Activated naive CD8-positive, alpha-beta T cell treated with anti-CD3 and anti-CD28 coated beads for 36 hours (primary cell): ENCODE measurements at places on chromosomes 13 and 19.

- DNase-seq = peak; percentile 60
Measured at GRCh38 chr19:19185853-19186740, 5.9 kb downstream of the BORCS8 start.

DNA sequence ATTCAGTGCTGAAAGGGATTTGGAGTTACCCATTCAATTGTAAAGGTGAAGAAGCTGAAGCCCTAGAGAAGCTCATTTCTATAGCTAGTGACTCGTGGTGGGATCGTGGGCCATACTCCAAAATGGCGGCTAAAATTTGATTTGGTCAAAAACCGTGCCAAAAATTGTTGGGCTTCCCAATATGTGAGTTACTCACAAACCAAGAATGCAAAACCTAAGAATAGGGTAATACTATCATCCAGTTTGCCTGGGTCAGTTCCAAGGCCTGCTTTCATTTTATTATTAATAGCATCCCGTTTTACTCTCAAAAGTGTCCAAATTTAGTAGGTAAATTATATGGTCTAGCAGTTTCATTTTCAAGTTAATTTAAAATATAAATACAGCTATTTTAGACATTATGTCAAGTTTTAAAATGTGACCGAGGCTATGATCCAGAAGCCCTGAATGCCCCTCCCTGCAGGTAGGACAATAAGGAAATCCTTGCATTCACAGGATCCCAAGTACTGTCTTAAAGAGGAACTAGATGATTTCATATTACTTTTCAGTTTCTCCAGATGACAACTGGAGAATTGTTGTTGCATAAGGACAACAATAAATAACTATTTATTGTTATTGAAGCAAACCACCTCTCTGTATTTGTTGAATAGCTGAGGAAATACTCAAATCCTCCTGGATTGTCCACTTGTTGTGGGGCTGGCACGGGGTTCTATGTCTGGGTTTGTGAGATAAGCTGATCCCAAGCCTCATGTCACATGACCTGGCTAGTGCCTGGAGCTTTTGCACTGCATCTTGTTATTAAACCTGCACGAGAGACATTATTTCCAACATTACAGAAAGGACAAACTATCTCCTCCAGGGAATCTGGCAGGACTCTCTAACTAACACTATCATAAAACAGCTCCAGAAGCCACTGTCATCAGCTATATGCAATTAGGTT lies 11.6 kb upstream of the RAP2A start:
- DNase-seq = no peak

DNA sequence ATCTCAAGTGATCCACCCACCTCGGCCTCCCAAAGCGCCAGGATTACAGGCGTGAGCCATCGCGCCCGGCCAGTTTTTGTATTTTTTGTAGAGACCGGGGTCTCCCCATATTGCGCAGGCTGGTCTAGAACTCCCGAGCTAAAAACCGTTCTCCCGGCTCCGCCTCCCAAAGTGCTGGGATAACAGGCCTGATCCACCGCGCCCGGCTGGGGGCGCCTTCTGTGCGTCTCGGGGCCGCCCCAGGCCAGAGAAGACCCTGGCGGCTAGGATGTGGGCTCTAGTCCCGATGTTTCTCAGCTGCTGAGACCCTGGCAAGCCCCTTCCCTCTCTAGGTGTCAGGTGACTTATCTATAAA lies 3.6 kb downstream of the ARHGAP45 start:
- no peak for DNase-seq

GRCh38 chr13:100526318-100527000 lies 62.1 kb downstream of the GGACT start:
- no peak for DNase-seq

- no peak for DNase-seq
Measured at GRCh38 chr13:59750860-59751259, 412.9 kb downstream of the DIAPH3 start.

DNA sequence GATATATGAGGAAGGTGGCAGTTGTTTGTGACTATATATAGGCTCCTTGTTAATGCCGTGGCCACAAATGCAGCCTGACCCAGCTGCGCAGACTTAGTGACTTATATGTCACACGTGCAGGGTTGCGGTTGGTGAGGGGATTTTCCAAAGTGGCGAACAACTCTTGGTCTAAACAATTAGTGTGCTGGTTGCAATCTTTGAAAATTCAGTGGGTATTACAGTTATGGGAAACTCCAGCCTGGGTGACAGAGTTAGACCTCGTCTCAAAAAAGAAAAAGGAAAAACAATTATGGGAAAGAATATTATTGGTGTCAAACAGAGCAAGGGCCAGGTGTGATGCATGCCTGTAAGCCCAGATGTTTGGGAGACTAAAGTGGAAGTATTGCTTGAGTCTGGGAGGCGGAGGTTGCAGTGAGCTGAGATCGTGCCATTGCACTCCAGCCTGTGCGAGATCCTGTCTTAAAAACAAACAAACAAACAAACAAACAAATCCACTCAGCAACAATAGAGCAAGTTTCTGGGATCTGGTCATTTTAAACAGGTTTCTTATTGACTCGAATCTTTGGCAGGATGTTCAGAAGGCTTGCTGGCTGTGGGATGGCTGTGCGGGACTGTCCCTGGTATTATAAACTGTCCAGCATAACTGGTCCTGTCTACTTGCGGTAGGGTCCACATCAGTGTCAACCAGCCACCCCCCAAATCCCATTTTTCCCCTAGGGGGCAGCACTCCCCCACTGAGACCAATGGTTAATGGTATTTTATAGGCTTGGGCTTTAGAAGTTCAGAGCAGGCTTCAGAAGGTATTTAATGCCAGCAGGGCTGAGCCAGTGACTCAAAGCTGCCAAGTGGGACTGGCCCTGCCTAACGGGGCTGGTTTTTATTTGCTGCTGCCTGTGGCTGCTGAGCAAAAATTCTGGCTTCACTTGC lies 15.4 kb downstream of the RELB start:
- DNase-seq = peak; percentile 61

GRCh38 chr13:44974056-44974793 lies 15.0 kb downstream of the NUFIP1 start:
- no peak for DNase-seq

- DNase-seq = no peak
Measured at GRCh38 chr19:29963576-29963975, 21.5 kb downstream of the URI1 start.

GRCh38 chr19:3641515-3642269 lies 15.1 kb upstream of the CACTIN start:
- no peak for DNase-seq

DNA sequence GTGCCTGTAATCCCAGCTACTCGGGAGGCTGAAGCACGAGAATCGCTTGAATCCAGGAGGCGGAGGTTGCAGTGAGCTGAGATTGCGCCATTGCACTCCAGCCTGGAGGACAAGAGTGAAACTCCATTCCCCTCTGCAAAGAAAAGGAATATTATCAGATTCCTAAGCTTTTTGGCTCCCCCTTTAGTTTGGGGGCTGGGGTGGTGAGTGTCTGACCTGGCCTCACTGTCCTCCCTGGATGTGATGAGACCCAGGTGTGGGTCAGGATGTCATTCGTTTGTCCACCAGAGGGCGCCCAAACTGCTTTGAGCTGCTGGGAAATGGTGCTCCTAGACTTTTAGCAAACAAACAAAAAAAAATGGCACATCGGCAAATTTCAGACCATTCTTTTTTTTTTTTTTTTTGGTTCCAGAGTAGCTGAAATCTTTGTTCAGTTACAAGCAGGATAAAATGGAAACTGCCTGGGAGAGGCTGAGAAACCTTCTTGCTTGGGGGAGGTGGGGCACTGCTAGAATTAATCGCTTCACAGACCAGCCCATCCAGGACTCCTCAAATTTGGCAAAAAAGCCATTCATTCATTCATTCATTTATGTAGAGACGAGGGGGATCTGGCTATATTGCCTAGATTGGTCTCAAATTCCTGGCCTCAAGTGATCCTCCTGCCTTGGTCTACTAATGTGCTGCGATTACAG lies 29.4 kb downstream of the SPC24 start:
- peak; percentile 67 for DNase-seq

GRCh38 chr13:59609421-59609820 lies 554.3 kb downstream of the DIAPH3 start:
- no peak for DNase-seq

DNA sequence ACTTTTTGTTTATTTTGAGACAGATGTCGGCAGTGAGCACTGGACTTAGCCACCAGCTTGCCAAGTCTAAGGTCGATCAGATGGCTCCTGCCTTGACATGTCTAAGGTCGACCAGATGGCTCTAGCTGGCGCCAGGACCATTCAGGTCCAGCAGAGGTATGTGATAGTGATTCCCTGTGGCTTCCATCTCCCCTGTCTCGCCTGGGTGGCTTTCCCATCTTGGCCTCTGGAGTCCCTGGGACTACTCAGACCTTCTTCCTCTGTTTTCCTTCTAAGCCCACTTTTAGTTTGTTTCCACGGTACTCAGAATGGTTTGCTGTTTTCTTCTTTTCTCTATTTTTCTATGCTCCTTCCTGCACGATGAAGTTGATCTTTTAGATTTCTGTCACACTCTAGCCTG lies 1435.7 kb downstream of the UQCRFS1 start:
- no peak for DNase-seq

GRCh38 chr19:2733930-2734588 lies 5.8 kb downstream of the SLC39A3 start:
- no peak for DNase-seq

DNA sequence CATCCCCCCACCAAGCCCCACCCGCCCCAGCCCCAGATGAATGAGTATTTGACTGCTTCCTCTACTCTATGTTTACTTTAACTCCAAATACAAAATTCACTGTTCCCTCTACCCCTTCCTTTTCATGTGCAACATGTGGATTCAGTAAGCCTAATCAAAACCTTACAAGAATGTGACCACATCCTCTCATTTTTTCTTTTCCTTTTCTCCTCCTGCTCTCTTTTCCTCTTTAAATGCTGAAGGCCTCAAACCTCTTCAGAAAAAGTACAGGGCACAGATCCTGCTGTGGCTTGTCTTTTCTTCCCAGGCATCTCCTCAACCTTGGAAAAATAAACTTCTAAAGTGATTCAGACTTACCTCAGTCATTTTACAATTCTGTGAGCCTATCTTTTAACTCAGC lies 119.0 kb downstream of the MYCBP2 start:
- DNase-seq = no peak

DNA sequence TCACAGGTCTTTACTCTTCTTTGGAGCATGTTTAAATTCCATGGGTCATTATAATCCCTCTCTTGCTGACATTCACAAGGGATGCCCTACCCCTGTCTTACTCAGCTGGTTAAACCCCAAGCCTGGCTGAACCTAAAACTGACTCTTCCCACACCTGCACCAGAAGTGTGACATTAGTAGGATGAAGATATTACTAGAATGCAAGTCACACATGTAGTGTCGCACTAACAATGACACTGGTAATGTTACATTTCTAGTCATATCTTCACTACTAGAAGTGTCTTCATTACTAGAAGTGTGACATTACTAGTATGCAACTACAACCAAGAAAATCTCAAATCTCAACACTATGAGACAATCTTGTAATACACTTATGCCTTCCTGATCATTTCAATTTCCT lies 14.2 kb downstream of the ZAR1L start:
- DNase-seq = no peak

DNA sequence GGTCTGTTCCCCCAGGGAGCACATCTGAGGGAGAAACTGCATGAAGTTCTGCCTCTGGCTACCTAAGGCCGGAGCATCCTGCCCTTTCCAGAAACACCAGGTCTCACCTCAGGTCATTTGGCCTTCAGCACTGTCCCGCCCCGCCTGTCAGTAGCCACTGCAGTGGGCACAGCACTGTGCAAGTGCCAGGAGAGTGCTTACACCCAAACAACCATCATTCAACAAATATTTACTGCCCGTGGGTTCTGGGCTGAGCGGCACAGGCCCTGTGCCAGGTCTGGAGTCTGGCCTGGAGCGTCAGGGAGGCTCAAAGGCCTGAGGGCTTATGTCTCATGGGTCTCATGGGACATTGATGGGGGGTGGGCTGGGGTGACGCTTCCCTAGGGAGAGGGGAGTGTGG lies 2.8 kb downstream of the USF2 start:
- DNase-seq = no peak

GRCh38 chr19:38057959-38058690 lies 151.1 kb downstream of the SIPA1L3 start:
- DNase-seq = no peak

- DNase-seq = no peak
Measured at GRCh38 chr19:2912306-2912705, 11.6 kb downstream of the ZNF57 start.

DNA sequence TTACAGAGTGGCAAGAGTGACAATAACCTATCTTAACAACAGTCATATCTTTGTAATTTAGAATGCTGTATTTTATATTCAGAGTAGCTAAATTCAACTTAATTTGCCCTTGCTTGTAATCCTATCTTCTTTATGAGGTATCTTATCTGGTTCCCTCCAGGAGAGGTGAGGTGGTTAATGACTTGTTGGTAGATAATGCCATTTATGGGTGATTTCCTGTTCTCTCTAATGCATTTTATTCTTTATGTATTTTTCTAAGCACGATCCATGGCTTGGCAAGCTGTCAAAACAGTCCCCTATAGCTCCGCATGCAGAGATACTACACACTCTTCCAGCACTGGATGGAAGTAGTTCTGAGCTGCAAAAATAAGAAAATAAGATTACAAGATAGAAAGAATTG lies 267.9 kb downstream of the LMO7 start:
- no peak for DNase-seq

- no peak for DNase-seq
Measured at GRCh38 chr19:10782795-10783194, 53.2 kb downstream of the TMED1 start.

DNA sequence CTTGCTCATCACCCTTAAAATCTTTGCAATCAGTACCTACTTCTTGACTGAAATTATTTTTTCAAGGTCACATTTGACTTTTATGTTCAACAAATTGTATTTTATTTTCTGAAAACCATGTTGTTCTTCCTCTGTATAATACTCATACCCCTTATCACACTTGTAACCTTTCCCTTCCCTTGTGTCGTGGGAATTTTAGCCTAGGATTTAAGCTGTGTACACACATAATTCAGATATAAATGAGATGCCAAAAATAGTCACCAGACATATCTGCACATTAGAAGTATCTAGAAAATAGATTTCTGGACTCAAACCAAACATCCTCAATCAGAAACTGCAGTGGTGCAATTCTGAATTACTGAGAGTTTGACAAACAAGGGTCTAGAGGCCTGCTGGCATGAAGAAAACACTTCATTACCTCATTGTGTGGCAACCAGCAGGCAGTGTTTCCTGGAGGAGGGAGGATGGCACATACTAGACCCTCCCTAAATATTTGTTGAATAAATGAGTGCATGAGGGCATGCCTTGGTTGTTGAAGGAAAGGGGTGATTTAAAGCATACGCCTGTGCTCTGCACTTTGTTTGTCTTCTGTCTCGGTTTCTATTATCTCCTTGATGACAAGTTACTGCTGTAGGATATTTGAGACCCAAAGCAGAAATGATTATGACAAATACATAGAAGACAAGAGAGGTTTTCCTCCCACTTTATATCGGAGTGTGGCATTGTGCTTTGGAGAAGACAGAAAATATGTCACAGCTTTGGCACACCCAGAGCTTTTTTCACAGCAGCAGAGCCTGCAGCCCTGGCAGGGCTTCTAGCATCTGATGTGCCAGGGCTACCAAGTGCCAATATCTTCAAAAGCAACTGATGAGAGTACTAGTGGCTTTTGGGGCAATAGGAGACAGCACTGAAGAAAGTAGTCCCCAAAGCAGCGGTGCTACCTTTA lies 881.1 kb downstream of the PCDH9 start:
- no peak for DNase-seq

GRCh38 chr19:43380771-43381386 lies 27.4 kb downstream of the CD177 start:
- DNase-seq = no peak

- no peak for DNase-seq
Measured at GRCh38 chr13:106033659-106034058, 501.8 kb downstream of the EFNB2 start.

- DNase-seq = no peak
Measured at GRCh38 chr13:86383151-86383550, 583.9 kb upstream of the SLITRK6 start.
